Fibroblast of the aortic adventitia (primary cell): ENCODE measurements at places on chromosomes 13 and 19.
A peak's percentile ranks its signal among the peaks of the same experiment; 100 is the strongest.

- DNase-seq = no peak
These were observed 296.6 kb downstream of the RFC3 start for GRCh38 chr13:34114581-34114980.

DNA sequence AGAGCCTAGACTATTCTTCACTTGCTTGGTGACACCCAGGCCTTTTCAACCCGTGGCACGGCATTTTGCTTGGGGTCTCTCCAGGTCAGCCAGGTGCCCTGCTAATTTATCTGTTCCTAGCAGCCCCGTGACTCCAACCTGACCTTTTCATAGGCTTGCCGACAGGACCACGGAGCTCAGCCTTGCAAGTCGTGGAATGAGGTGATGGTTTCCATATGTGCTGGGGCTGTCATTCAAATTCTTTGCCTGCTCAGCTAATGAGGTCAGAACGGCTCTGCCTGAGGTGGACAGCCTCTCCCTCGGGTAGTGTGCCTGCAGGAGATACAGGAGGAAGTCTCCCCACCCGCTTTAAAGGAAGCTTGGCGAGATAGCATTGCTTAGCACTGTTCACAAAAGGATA, 61.0 kb downstream of the SHISA2 start:
- no peak for DNase-seq

DNA sequence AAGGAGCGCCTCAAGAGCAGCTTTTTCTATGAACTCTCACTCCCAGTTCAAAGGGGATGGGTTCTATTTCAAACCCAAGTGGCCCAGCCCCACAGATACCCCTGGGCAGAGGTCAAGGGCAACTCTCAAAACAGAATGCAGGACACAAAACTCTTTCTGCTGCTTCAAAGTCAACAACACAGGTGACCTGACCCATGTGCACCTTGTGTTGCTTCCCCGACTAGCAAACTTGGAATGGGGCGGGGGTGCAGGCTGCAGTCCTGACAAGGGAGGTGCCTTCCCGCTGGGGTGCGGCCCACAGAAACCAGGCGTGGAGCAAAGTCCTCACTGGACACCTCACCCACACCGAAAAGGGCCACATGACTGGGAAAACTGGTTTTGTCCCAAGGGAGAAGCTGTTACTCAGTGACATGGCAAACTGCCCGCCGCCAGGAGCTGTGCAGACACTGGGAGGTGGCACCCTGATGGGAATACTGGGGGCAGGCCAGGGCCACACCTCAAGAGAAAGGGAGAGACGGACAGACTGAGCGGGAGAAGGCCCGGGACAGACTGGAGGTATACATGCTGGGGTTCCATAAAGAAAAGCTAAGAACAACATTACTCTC, 17.4 kb downstream of the ZC3H4 start:
- DNase-seq = no peak

- DNase-seq = no peak
These were observed 39.6 kb downstream of the INSR start for GRCh38 chr19:7254590-7254989.

- DNase-seq = no peak
These were observed 888.9 kb downstream of the SLITRK1 start for GRCh38 chr13:82993417-82993816.

DNA sequence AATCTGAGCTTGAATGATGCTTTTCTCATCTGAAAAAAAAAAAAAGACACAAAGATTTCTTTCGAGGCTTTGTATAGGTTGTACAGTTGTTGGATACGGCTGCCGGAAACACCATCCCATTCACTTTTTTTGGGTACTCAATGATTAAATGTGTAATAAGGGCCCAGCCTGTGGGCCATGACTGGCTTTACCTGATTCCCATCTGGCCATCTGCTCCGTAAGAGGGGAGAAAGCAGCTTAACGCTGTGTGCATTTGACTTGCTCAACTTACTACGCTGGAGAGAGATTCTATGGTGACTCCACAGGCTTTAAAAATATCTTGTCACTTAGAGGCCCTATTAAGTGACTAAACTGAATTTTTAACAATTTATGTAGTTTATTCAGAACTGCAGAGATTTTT, 731 bp downstream of the ZNF558 start:
- no peak for DNase-seq

GRCh38 chr19:14704450-14704849, 14.6 kb downstream of the ZNF333 start:
- DNase-seq = no peak

DNA sequence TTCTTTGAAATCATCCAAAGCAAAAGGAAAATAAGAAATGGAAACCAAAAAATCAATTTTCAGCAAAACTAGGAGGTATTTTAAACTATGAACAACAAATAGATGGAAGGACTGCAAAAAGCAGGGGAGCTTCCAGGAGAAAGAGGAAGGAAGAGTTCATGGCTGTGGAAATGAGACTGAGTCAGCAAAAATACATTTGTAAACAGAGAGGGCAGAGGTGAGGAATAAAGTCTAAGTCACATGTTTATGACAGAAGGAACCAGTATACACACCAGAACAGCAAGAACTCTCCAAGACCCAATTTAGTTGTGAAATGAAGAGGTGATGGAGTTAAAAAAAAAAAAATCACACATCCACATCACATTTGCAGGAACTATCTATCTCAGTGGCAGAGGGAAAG, 69.6 kb downstream of the RNASEH2B start:
- no peak for DNase-seq

GRCh38 chr13:94333131-94333820, 146.2 kb downstream of the DCT start:
- DNase-seq = no peak

GRCh38 chr19:2438178-2438577, 10.8 kb upstream of the TIMM13 start:
- DNase-seq = no peak

DNA sequence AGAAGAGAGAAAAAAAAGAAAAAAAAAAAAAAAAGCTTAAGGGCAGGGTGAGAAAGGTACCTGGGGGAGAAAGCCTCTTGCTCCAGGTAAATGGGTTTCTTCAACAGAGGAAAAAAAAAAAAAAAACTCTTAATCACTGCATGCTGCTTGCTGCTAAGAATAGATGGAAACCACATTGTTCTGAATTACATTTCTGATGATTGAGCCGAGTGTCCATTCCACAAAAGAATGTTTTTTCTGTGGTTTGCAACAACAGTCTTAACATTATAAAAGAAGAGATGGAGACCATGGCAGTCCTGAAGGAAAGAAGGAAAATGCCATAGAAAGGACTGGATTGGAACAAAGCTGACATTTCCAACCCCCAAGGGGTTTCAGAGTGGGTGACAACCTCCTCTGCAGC, 1312.7 kb downstream of the SLITRK1 start:
- DNase-seq = no peak

GRCh38 chr13:27281420-27281819, 10.8 kb downstream of the RASL11A start:
- no peak for DNase-seq

DNA sequence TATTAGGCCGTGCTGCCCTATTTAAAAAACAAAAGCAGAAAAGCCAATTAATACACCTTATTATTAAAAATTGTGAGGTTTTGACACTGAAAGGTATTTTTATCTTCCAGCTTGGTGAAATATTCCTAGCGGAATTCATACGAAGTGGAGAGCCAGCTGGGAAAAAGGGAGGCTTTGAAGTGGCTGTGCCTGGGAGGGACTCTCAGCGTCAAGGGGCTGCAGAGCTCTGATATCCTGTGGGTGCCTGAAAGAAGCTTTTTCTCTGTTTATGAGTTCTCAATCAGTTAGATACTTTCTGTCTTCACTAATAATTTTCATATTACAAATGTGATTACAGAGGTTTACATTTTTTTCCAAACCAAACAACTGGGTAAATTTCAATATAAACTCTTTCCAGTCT, 140.2 kb upstream of the MIR17HG start:
- DNase-seq = no peak

- DNase-seq = no peak
These were observed 851.2 kb downstream of the PCDH9 start for GRCh38 chr13:66378894-66379293.

DNA sequence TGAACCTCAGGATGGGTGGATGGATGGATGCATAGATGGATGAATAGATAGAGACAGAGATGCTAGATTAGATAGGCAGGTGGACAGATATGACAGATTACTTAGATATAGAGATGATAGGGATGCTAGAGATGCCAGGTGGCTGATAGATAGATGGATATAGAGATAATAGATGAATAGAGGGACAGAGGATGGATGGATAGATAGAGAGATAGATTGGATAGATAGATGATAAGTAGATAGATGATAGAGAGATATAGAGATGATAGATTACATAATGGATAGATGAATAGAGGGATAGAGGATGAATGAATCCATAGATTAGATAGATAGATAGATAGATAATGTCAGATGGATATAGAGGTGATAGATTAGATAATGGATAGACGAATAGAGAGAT, 88.4 kb upstream of the TM9SF2 start:
- no peak for DNase-seq

GRCh38 chr19:41193430-41194156, 574 bp downstream of the CYP2S1 start:
- no peak for DNase-seq

- DNase-seq = no peak
These were observed 629 bp downstream of the PEPD start for GRCh38 chr19:33520844-33521479.

GRCh38 chr19:43533546-43534304, 737 bp downstream of the ZNF575 start:
- DNase-seq = peak; percentile 100

- DNase-seq = no peak
These were observed 135.9 kb upstream of the TMTC4 start for GRCh38 chr13:100810481-100810880.

- no peak for DNase-seq
These were observed 122.9 kb downstream of the MYO16 start for GRCh38 chr13:108752276-108752675.

- DNase-seq = no peak
These were observed 3.9 kb downstream of the SIGLEC12 start for GRCh38 chr19:51497666-51498065.

GRCh38 chr13:79194727-79195126, 211.3 kb downstream of the RBM26 start:
- no peak for DNase-seq

GRCh38 chr19:18122860-18123795, 25.6 kb downstream of the MAST3 start:
- no peak for DNase-seq

GRCh38 chr19:10105509-10106099, 558 bp upstream of the PPAN start:
- DNase-seq = no peak

GRCh38 chr13:99898421-99898820, 73.1 kb downstream of the ZIC5 start:
- DNase-seq = no peak

GRCh38 chr19:44927746-44928145, 13.3 kb downstream of the APOC1 start:
- peak; percentile 71 for DNase-seq

GRCh38 chr19:17075864-17076542, 426 bp downstream of the MYO9B start:
- DNase-seq = no peak

GRCh38 chr19:31539386-31539785, 190.2 kb upstream of the TSHZ3 start:
- DNase-seq = no peak

DNA sequence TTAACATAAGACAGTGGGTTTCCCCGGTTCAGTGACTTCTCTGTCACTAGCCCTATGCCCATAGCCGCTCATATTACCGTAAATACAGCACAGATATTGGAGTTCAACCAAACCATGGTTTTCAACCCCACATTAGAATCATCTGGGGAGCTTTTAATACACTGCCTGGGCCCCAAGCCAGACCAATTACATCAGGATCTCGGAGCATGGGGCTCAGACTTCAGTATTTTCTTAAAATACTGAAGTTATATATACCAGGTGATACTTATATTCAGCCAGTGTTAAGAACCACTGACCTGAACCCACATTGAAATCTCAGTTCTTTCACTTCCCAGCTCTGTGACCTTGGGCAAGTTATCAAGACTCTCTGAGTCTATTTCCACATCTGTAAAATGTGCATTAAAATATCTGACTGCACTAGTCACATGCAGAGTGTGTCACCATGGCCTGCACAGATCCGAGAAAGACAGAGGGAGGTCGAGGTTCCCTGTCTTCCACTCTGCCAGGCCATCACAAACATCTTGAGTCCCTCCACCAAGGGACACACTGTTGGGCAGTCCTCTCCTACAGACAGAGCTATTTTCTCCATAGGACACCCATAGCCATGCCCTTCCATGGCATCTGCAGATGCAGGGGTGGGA, 32.2 kb upstream of the IPO5 start:
- DNase-seq = peak; percentile 53

GRCh38 chr19:40278361-40279035, 6.6 kb downstream of the AKT2 start:
- DNase-seq = no peak

- DNase-seq = no peak
These were observed 214.6 kb downstream of the OXGR1 start for GRCh38 chr13:96779691-96780090.
